ENCODE measurements at places on chromosomes 16 and 17.

- no peak for DNase-seq
Measured at GRCh38 chr17:74746376-74746775, 2.1 kb upstream of the NHERF1 start.

GRCh38 chr16:88527186-88527936 is 42.8 kb upstream of the ZC3H18 start:
- peak; percentile 82 for DNase-seq

GRCh38 chr16:65070831-65071432 is 50.9 kb downstream of the CDH11 start:
- DNase-seq, result no peak

DNA sequence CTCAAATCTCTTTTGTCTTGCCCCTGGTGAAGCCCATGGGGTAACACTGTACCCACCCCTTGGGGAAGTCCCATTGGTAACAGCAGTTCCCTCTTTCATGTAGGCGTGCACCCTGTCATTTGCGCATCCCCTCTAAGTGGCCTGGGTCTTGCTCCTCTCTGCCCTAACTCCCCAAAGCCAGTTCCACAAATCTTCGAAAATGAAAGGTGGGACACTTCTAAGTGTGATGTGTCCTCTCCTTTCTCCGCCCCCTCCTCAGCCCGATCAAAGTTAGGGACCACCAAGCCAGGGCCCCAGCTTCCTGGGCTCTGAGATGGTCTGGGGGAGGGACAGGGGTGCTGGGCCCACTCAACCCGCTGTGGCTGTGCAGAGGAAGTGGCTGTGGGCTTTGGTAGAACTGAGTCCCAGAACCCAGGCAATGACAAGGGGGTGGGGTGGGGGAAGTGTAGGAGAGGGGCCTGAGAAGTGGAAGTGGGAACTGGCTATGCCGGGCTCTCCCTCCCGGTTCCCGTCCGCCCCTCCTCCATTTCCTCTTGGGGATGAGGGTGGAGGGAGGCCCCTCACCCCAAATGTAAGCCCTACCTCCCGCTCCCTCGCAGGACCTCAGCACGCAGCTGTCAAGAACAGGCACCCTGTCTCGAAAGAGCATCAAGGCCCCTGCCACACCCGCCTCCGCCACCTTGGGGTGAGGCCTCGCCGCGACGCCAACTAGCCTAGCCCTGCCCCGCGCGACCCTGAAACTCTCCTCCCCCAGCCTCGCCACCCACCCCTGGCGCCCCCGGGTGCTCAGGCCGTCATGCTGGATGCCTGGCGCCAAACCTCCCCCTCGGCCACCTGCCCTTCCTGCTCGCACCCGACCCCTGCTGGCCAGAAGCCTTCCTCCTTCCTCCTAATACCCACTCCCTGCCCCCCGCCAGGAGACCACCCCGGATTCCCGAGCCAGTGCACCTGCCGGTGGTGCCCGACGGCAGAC is 8.7 kb downstream of the ABI3 start:
- no peak for DNase-seq

DNA sequence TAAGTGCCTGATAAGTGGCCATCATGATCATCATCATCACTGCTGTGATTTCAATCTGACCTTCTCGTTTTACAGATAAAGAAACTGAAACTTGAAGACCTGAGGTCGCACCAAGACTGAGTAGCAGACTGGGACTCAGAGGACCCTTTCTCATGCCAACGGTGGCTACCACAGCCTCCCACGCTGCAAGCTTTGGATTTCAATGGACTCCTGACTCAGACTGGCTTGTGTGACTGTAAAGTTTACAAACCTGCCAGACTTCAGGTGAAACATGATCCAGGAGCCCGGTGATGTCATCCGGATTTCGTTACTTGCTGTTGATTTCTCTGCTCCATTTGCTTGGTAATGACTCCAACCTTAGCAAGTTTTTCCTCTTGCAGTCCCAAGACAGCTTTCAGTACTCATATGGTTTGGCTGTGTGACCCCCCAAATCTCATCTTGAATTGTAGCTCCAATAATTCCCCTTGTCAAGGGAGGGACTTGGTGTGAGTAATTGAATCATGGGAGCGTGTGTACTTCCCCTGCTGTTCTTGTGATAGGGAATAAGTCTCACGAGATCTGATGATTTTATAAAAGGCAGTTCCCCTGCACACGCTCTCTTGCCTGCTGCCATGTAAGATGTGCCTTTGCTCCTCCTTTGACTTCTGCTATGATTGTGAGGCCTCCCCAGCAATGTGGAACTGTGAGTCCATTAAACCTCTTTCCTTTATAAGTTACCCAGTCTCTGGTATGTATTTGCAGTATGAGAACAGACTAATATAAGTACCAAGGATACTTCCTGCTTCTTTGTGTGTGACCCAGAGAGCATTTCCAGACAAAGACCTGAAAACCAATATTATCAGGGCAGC is 26.7 kb upstream of the IRX6 start:
- DNase-seq, result no peak

DNA sequence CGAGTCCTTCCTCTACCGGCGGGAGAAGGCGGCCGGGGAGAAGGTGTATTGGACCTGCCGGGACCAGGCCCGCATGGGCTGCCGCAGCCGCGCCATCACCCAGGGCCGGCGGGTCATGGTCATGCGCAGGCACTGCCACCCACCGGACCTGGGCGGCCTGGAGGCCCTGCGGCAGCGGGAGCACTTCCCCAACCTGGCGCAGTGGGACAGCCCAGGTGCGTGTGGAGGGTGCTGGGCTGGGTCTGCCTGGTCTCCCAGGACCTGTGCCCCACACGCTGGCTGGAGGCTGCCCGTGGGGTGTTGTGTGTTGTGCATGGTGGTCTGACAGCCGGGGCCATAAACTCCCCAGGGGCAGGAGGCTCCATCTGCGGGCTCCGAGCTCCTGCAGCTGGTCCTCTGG is 25.4 kb downstream of the FLYWCH1 start:
- no peak for DNase-seq

GRCh38 chr17:82116246-82116645 is 18.2 kb upstream of the FASN start:
- DNase-seq, result no peak

DNA sequence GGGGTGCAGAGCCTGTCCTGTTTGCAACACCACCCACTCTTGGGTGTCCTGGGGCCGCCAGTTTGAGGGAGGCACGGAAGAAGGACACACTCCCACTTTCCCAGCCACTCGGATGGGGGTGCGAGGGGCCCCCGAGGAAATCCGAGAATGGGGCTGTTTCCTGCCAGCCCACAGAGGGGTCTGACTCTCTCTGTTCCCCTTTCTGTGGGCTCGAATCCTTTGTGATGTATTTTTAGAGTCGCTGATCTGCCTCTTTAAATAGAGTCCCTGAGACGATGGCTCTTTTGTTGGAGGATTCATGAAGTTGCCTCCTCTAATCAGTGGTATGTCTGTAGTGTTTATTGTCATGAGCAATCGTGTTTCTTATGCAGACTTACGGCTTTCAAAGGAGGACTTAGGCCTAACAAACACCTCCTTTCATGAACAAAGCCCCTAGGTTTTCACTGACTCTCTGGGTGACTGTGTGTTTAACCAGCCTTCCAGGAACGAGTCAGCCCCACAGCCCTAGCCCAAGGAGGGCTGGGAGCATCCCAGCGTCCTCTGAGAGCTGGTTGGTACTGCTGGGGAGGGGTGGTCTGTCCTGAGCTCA is 29.1 kb downstream of the CIBAR2 start:
- DNase-seq, result peak; percentile 13

DNA sequence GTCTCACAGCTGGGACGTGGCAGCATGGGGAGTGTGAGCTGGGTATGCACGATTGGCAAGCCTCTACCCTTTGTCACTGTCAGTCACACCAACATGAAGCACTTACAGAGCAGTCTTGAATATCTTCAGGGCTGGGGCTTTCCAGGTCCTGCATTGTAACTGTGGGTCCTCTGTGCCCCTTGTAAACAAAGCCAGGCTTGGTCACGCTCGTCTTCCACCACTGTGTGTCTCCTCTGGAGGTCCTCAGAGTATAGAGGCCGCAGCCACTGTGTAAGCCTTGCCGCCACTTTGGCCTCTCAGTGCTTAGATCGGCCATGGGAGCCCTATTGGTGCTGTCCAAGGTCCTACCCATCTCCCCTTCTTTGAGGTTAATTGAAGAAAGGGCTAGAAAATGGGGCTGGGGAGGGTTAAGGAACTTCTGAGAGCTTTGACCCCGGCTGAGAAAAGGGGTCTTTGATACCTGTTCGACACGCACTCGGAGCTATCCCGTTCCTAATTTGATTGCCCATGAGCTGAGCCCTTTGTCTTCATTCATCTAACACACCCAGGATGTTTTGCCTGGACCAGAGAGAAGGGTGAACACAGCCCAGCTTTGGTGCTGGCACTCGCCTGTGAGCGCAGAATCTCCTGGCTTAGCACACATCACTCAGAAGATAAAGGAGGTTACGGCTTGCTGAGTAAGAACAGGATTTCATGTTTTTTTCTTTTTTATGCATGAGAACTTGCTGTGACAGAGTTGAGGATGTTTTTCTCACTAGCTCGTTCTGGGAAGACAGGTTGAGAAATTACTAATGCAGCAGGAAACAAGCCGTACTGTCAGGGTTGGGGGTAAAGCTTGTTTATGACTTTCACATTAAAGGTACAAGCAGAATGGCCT is 267.9 kb downstream of the CPPED1 start:
- no peak for DNase-seq

- DNase-seq, result no peak
Measured at GRCh38 chr17:65797809-65798208, 236.4 kb upstream of the AXIN2 start.

DNA sequence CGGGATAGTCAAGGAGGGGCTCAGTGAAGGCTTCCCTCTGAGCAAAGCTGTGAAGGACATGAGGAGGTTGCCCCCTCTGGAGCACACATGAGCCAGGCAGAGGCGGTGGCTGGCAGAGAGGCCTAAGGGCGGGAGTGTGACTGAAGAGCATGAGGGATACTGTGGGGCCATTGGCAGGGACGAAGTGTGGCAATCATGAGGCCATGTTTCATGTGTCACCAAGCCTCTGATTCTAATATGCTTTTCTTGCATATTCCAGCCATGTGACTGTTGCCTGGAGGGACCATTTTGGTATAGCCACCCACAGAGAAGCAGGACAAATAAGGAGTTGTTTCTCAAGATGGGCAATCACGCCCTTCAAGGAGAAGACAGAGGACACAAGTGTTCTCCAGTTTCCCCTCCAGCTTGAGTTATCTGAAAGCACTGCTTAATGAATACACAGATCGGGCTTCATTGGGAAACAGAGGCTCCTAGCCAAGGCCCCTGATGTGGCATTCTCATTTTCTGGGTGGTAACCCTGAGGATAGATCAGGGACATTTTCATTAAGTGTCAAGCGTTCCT is 68.0 kb downstream of the AKAP1 start:
- DNase-seq, result no peak

DNA sequence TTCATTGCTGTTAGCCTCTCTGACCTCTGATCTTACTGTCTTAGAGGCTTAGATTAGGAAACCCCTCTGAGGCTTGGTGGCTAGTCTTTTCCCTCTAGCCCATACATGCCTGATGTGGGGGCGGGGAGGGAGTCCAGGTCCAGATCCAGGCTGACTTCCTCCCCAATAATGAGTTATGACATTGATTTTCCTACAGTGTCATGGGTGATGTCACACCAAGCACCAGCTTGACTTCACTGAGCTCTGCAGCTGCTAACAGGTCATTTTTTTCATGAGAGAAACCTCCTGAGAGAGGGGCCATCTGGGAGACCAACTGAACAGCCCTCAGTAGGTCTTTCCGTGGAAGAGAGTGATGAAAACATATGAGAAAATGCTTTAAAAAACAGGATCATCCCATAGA is 180.2 kb upstream of the N4BP1 start:
- DNase-seq, result peak; percentile 64

GRCh38 chr16:85991425-85991824 is 92.5 kb downstream of the IRF8 start:
- DNase-seq, result no peak

DNA sequence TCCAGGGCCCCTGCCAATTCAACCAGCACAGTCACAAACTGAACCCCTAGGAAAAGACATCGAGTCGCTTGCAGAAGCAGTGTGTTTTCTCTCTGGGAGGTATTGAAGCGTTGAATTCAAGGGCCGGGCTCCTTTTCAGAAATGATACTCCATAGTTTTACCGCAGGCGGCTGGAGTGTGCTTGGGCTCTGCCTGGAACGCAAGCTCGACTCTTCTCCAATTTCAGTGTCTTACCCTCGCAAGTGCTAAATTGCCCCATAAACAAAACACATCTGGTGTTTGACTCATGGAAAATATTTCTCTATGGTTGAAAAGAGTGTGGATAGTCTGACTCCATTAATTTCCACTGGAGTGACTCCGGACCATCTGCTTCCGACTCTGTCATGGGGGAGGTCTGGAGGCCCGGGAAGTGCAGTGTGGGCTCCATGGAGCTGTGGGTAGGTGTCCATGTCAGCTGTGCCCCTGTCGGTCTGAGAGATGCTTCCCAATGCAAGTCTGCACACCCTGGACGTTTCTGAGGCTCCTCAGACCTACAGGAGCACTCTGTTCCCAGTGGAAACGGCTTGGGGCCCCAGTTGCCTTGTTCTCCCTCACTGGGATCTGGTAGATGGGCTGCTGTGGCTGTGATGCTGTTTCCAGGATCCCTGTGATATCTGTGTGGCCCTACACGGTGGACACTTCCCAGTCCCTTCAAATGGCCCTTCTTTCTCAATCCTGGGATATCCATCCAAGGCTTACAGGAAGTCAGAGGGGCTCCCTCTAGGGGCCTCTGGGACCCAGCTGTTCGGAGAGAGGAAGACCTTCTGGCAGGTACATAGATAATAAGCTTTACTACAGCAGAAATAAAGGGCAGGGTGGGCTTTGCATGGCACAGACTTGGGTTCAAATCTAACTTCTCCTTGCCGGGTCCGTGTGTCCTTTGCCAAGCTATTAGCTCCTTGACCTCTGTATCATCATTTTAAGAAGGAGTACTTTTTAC is 119.8 kb upstream of the CDH13 start:
- no peak for DNase-seq

DNA sequence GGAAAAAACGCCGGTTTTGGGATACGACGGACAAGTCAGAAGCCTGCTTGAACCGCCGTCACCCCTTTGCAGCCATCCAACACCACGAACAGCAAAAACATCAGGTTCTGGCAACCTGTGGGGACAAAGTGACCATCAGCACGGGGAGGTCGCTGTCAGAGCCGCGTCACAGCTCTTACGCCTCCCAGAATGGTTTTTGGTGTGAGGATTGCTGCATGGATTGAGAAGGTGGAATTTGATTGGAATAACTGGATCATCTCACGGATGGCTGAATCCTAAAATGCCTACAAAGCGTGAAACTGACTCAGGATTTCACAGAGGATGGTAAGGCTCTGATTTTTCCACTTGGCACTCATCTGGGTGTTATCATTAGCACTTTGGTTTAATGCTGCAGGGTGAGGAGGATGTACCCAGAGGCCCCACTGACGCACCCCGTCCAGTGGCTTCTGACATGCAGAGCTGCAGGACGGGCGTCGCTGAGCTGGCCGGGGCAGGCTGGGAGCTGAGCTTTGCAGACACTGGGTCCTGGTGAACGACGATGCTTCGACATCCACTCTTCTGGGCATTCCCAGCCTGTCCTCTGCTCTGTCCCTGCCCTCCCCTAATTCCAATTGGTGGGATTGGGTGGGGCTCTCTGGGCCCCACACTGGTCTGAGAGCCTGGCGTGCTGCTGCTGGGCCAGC is 73.4 kb upstream of the CREBBP start:
- DNase-seq, result no peak

GRCh38 chr17:29616300-29617048 is 6.2 kb downstream of the CORO6 start:
- DNase-seq, result no peak

- no peak for DNase-seq
Measured at GRCh38 chr16:29667755-29668154, 4.7 kb downstream of the SPN start.

All from glutamatergic neuron (in vitro differentiated cells).